Stimulated activated naive CD4-positive, alpha-beta T cell treated with Interleukin-2 at 50 U/mL for 16 hours (primary cell): ENCODE measurements at places on chromosomes 1 and 21.
A peak's percentile ranks its signal among the peaks of the same experiment; 100 is the strongest.

DNA sequence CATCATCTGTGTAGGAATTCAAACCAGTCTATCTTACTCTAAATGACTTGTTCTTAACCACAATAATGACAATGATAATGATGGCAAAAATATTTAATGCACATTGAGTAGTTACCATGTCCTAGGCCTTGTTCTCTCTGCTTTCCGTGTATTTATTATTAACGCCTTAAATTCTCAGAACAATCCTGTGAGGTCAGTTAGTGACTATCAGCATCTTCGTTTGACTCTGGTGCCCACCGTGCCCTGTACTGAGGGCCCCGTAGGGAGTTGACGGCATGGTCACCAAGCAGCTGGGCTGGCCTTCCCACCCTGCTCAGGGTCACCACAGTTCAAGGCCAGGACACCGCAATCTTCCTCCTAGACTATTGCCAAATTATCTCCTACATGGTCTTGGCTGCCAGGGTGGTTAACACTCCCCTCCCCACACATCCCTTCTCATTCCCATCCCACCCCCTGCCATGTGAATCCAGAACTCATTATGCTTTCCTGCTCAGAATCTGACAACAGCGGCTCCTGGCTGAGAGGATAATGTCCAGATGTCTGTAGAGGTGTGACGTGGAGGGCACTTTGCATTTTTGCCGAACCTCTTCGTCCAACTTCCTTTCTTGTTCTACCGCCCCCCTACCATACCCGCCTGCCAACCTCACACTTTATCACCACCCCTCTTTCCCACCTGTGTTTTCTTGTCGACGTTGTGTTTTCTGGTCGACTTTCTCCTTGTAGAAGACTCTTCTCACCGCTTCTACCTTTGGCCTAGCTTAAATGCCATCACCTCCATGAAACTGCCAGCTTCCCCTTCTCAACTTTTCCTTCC lies 33.4 kb downstream of the IGFN1 start:
- no peak for DNase-seq

GRCh38 chr21:29637134-29637533 lies 302.7 kb downstream of the GRIK1 start:
- DNase-seq = no peak

DNA sequence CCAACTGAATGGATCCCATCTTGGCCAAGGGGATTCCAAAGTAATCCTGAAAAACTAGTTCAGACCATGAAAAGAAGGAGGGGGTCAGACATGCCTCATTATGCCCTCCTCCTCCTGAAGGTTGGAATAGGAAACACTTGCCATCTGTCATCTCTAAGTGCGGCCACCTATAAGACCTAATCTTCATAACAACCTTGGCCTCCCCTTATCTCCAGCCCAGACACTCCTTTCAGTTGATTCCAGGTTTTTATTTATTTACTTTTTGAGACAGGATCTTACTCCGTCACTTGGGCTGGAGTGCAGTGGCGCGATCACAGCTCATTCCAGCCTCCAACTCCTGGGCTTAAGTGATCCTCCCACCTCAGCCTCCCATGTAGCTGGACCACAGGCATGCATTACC lies 19.7 kb downstream of the SNAP47 start:
- no peak for DNase-seq

GRCh38 chr1:20558191-20558590 lies 5.8 kb downstream of the FAM43B start:
- no peak for DNase-seq

GRCh38 chr1:203448521-203449061 lies 27.0 kb upstream of the PRELP start:
- DNase-seq = no peak

DNA sequence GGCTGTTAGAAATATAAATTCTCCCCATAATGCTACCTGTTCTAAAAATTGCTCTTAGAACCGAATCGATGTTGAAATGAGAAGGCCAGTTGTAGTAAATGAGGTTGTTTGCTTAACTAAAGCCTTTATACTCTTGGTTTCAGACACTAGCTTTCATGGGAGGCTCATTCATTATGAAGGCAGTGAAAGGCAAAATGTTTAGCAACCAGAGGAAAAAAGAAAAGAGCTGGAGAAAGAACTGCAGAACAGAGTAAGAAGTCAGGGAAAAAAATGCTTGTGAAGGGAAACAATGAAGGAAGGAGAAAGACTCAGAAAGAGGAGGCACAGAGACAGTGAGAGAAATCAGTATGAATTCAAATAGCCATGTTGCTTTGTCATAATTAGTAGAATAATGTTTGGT lies 128.2 kb downstream of the ATP5PO start:
- DNase-seq = no peak

DNA sequence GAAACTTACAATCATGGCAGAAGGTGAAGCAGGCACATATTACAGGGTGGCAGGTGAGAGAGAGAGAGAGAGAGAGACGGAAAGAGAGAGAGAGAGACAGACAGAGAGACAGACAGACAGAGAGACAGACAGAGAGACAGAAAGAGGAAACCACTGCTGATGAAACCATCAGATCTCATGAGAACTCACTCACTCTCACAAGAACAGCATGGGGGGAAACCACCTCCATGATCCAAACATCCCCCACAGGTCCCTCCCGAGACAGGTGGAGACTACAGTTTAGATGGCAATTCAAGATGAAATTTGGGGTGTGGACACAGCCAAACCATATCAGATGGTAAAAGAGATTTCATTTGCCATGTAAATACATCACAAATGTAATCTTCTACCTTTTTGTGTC lies 708.1 kb downstream of the MRPL39 start:
- DNase-seq = no peak

GRCh38 chr1:210407207-210407886 lies 78.6 kb downstream of the HHAT start:
- peak; percentile 56 for DNase-seq

- DNase-seq = no peak
Observed at GRCh38 chr1:94009304-94009703, 100.1 kb upstream of the GCLM start.

DNA sequence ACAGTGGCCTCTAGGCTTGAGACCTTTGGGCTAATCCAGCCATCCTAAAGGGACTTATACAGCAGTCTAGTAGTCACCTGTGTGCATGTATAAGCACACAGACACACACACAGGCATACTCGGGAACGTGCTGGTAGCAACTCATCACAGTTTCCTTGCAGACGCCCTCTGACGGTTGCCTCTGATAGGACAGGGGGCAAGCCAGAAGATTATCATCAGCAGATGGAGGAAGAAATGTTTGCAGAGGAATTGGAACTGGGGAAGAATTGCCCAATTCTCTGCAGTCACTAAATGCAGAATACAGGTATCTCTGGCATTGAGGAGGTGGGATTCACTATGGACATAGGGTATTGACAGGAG lies 222.2 kb downstream of the C1orf94 start:
- no peak for DNase-seq

GRCh38 chr1:103527331-103527730 lies 1.8 kb downstream of the RNPC3 start:
- no peak for DNase-seq

GRCh38 chr1:53521924-53522552 lies 62.8 kb downstream of the DMRTB1 start:
- no peak for DNase-seq

DNA sequence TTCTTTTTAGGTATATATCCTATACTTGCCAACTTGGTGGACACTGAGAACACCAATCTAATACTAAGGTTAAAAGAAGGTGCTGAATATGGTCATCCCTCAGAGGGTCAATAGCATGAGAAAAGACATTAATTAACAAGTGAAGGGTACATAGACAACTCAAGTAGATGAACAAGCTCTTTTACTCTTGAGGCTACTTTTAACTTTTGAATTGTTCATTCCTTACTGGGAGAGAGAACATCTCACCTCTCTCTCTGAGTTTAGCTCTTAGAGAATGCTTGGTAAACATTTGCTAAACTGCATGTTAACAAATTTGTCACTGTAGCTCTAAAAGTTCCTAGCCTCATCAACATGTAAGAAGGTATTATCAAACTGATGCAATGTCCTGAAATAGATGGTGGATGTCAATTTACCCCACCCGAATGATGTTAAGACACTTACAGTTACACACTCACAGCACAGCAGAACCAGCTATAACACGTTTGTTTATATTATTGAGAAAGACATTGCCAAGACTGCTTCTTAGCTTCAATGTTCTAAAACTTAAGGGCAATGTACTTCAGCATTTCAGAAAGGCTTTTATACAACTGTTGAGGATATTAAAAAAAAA lies 35.9 kb downstream of the HEATR1 start:
- no peak for DNase-seq

DNA sequence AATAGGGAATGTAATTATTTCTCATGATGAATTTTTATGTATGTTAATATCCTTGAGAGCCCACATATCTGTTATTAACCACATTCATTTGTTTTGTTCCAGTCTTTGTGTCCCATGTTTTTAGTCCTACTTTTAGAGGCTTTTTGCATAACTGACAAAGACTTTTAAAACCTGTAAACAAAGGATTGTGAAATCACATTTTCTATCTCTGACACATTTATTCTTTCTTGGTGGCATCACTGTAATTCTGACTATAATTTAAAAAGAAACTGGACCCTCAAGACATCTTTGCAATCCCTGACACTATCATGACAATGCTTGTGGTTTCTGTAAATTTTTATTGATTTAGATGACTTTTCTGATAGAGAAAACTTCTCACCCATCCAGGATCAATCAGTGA lies 313.1 kb downstream of the SIPA1L2 start:
- no peak for DNase-seq

DNA sequence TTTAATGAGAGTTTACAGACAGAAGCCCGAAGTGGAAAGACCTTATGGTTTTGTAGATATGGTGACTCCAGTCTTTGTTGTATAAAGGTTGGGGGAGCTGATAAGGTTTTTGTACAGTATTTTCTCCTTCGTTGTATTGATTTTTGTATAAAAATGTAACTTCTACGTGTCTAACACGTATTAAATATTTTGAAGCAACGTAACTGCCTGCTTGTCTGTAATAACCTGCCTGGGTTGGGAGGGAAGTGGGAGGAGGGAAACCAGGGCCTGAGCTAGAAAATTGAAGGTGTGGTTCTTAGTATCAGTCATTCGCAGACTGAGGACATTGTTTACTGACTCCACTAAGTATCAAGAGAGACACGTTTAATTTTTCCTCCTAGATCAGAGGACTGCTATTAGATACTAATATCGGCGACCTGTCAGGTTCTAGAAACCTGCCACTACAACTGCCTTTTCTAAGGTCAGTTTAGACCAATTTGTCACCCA lies 2.2 kb downstream of the IER5 start:
- peak; percentile 39 for DNase-seq

DNA sequence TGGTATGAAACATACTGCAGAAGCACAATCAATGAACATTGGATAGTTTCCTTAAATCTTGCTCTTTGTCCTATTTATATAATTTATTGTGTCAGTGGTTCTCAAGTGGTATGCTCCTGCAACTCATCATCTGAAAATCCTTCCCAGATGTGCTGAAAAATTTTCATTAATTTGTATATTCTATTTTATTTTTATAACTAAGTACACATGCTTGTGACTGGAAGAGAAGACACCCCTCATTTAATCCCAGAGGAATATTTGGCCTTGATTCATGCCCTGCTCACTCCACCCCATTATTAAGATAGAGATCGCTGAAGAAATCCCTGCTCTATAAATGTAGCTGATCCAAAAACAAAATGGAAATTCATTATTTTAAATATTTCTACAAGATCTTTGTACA lies 870.5 kb upstream of the CXADR start:
- DNase-seq = no peak

DNA sequence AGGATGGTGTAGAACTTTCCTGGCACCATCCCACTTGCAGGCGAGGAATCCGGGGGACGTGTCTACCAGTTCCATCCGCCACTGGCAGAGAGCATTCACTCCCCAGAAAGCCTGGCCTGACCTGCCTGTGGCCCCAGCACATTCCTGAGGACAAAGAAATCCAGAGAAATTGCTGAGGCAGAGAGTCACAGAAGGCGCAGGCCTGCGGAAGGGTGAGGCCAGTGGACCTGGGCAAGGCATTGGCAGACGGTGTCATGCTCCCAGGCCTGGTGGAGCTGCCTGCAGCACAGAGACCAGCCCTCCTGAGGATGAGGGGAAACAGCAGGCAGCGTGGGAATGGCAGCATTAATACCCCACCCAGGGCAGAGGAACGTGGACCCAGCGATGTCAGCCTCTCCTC lies 81.2 kb upstream of the F3 start:
- DNase-seq = no peak

- no peak for DNase-seq
Observed at GRCh38 chr1:159429074-159429861, 2.7 kb upstream of the OR10J4 start.

DNA sequence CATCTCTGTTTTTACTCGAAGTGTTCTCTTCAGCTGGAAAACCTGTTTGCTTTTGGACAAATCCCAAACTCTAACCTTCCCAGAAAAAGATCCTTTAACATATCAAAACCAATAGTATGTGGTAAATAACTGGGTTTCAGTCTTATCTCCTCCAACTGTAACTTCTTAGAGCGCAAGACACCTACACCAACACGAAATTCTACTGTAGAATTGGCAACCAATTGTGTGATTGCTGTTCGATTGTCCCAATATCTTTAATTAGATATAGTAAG lies 5.8 kb upstream of the MPZL1 start:
- DNase-seq = no peak

DNA sequence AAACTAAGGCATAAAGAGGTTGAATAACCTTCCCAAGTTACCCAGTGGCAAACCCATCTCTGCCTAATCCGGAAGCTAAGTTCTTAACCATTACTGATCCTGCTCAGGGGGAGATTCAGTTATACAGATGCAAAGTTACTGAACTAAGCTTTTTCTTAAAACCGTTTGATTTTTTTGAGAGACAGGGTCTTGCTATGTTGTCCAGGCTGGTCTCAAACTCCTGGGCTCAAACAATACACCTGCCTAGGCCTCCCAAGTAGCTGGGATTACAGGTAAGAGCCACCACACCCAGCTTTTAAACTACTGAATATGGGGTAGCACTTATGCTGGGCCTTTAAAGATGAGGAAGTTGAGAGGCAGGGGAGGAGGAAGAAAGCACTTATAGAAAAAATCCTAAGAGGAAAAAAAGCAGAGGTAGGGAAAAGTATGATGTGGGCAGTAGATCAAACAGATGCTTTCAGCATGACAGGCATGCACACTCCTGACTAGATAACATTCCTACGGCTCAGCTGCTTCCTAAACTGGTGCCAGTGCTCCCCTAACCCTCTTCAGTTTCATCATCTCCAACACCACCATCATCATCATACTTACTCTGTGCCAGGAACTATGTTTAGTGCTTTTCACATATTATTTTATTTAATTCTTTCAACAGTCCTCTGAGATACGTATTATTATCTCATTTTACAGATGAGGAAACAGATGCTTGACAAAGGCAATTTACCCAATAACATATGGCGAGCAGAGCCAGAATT lies 5.8 kb downstream of the PAFAH2 start:
- no peak for DNase-seq

- no peak for DNase-seq
Observed at GRCh38 chr1:9551984-9552383, 12.7 kb downstream of the SLC25A33 start.

GRCh38 chr1:22288593-22289241 lies 145.8 kb upstream of the WNT4 start:
- DNase-seq = no peak

GRCh38 chr1:226904772-226905171 lies 34.4 kb downstream of the PSEN2 start:
- DNase-seq = no peak

- DNase-seq = no peak
Observed at GRCh38 chr1:157315544-157315943, 177.3 kb upstream of the ETV3 start.
